ENCODE measurements at places on chromosomes 6 and 20. TPM values are rescaled to one million over a fixed set of nuclear protein-coding genes. Genes with fewer than 3 reads are reported as not detected.

GRCh38 chr6:97450087-97450486, 167.1 kb upstream of the MMS22L start:
- DNase-seq, result no peak

- no peak for DNase-seq
Measured at GRCh38 chr6:52390361-52390727, 28.4 kb downstream of the PAQR8 start.

The CRISP3 gene
- 74.0 TPM for total RNA-seq

The KCNK5 gene
- 10.5 TPM for total RNA-seq

- peak; percentile 93 for DNase-seq
Measured at GRCh38 chr6:26596579-26597388, at the start of gene ABT1. ABT1 (plus strand) TSS chr6:26596953; CDS start chr6:26596983, 30 bp downstream.

GRCh38 chr6:45986746-45987274, 28.9 kb downstream of the CLIC5 start:
- DNase-seq, result no peak

DNA sequence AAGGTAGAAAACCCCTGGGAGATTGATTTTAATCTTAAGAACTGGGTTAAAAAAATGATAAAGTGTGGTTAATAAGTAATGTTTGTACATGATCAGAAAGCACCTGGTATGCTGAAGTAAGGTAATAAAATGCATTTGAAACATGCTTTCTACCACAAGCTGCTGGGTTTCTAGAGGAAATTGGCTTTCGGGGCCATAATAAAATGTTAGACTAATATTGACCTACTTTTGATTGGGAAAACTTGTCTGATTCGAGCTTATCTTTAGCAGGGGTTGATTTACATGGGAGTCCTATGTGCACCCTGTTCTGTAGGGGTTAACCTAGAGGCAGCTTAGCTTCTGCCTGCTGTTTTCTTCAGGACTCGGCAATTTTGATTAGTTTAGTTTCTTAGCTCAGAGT, 50.5 kb downstream of the CRYBG1 start:
- DNase-seq, result no peak

The OPRL1 gene
- total RNA-seq, result 0.76 TPM

The SIRPB2 gene
- 2.3 TPM for total RNA-seq

DNA sequence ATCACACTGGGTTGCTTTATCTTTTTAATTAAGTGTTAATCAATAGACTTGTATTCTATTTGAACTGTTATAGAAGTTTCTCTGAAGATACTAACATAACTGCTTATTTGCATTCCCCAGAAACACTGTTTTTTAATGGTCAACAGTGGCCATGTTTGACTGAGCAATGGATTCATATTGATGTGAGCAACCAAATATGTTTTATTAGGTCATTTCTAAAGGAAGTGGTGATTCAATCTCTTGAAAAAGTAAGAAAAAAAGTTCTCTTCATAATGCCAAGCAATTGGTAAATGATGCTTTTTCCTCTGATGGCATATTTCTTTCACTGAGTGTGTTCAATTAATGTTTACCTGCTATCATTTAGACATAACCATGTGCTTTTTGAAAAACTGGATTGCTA, 593.0 kb upstream of the CITED2 start:
- DNase-seq, result no peak

- no peak for DNase-seq
Measured at GRCh38 chr6:21033084-21033483, 498.8 kb downstream of the CDKAL1 start.

GRCh38 chr6:130520221-130520620, 154.4 kb downstream of the TMEM200A start:
- DNase-seq, result no peak

- no peak for DNase-seq
Measured at GRCh38 chr20:5041433-5041832, 40.1 kb upstream of the SLC23A2 start.

DNA sequence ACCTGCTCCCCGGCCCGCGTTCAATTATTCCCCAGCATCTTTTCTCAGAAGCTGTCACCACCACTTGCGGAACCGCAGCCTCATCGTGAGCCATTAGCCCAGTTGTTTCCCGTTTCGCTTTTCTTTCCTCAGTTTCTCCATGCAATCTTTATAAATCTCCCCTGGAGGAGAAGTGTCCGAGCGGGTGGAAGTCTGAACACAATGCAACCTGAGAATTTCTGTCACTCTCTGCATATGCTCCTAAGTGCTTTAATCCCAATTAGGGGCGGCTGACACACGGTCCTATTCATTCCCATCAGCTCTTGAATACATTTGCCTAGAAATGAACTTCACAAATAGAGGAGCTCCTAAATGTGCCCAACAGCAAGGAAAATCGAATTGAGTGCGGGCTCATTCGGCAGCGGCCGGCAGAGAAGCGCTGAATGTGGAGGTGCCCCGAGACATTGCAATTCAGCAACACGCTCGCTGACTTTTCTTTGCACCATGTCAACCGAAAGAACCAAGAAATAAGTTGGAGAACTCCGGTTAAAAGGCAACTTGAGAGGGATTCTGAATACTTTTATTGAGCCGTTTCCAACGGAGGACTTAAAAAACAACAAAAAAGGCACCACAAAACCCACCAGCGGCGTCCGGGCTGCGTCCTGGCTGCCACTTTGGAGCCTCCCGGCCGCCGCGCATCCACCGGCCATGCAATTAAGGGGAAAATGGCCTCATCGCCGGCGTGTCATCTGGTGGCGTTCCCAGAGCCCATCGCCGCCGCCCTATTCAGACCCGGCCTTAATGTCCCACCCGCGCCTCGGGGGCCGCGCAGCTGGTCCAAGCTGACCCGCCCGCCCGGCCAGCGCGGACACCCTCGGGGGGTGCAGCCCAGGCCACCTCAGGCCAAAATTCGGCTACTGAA, 3.9 kb upstream of the PRDM13 start:
- DNase-seq, result no peak

GRCh38 chr6:46221222-46221793, 50.5 kb upstream of the ENPP5 start:
- DNase-seq, result no peak

DNA sequence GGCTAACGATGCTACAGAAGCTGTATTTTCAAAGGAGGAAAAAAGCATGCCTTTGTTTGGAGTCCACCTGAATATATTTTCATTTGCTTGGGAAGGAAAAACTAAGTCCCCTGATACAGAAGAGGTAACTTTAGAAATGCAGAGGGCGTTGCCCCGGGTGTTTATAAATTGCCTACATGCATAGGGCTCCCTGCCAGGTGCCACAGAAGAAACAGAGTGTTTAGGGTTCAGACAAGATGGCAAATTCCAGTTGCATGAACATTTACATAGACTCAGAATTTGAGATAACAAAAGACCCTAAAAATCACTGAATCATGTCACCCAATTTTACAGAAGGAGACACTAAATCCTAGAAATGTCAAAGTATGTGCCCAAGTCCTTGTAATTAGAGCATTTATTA, 19.9 kb downstream of the RIN2 start:
- DNase-seq, result no peak

GRCh38 chr20:346640-347316, at the start of gene NRSN2:
NRSN2 (plus strand) TSS chr20:347111; CDS start chr20:349644, 2,533 bp downstream.
- no peak for DNase-seq

DNA sequence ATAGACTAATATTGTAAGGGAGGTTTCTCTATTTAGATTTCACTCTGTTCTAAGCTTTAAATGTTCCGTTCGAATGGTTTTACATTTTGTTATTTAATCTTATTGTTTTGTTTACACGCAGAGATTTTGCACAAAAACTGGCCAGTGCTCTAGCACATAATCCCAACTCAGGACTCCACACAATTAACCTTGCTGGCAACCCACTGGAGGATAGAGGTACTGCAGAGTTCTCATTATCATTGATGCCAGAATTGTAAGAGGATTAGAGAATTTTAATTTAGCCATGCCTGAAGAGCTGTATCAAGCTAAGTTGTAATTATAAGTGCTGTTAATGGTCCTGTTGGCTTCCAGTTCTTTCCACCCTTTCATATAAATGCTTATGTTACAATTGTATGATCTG, 179.7 kb upstream of the SCGN start:
- no peak for DNase-seq

- no peak for DNase-seq
Measured at GRCh38 chr6:134510142-134510541, 192.2 kb upstream of the SGK1 start.

- no peak for DNase-seq
Measured at GRCh38 chr6:157531169-157531985, 150.4 kb downstream of the ZDHHC14 start.

GRCh38 chr20:44768854-44769480, 23.3 kb downstream of the KCNK15 start:
- DNase-seq, result no peak

The RUNX2 gene
- total RNA-seq, result 2.2 TPM

DNA sequence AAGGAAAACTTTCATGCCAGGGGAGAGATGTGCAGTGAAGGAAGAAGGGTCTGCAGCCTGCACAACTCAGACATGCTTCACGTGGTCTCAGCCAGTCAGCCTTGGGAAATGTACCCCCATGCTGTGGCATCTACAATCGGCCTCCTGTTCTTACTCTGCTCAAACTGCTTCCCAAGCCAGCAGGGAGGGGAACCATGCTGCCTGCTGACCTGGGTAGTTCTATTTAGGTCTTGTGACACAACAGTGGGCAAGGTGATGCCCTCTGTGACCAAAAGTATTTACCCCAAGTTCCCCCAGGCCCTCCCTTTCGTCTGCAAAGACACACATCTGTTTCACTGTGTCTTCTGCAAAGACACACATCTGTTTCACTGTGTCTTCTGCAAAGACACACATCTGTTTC, 106.9 kb downstream of the SLC23A2 start:
- DNase-seq, result no peak

DNA sequence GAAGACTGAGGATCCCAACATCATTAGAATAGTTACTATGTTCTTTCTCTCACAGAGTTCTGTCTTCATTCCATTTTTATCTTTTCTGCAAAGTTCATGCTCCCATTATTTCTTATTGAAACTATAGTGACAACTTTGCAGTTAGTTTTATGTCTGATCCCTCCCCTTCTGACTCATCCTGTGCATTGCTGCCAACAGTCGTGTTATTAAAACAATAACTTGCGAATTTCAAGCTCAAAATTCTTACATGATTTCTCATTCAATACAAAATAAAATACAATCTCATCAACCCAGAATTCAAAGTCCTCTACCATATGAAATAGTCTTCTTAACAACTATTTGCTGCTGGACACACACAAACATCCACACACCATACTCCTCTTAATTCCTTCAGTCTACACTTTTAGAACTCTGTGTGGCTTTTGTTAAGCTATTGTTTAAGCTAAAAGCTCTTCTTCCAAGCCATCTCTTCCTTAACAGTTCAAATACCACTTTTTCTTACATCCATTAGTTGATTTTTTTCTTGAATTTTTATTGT, 261.4 kb upstream of the IRAK1BP1 start:
- DNase-seq, result no peak

GRCh38 chr6:126180585-126180984, 159.3 kb upstream of the CENPW start:
- DNase-seq, result no peak

- no peak for DNase-seq
Measured at GRCh38 chr20:49636447-49636846, 68.5 kb upstream of the PTGIS start.

All from esophagus squamous epithelium (tissue), 5 donors.